ENCODE measurements at places on chromosomes 4 and X. TPM values are rescaled to one million over a fixed set of nuclear protein-coding genes. Genes with fewer than 3 reads are reported as not detected.

TXK gene
- total RNA-seq: 0.14 TPM

MGAT4D gene
- total RNA-seq: not detected

GPRIN3 gene
- 1.2 TPM for total RNA-seq

CDKL5 gene
- total RNA-seq: 4.5 TPM

XK gene
- total RNA-seq: 0.43 TPM

HSFX3 gene
- total RNA-seq: not detected

USP17L13 gene
- total RNA-seq: not detected

CYP4V2 gene
- total RNA-seq: 2.9 TPM

SYP gene
- total RNA-seq: 3.2 TPM

PRR32 gene
- total RNA-seq: not detected

GAGE1 gene
- total RNA-seq: not detected

EXOC1L gene
- total RNA-seq: not detected

CSAG1 gene
- total RNA-seq: 0.53 TPM

MID1 gene
- total RNA-seq: 36.1 TPM

FAT1 gene
- total RNA-seq: 190 TPM

FRG2 gene
- 0.07 TPM for total RNA-seq

SYTL4 gene
- 2.3 TPM for total RNA-seq

TRIM75 gene
- not detected for total RNA-seq

CRMP1 gene
- 5.3 TPM for total RNA-seq

TRAM1L1 gene
- total RNA-seq: 0.50 TPM

OSTC gene
- 86.7 TPM for total RNA-seq

RPA4 gene
- total RNA-seq: 0.14 TPM

AKAP17A gene
- 40.5 TPM for total RNA-seq

SMIM10L2A gene
- total RNA-seq: 0.22 TPM

SORCS2 gene
- total RNA-seq: 5.8 TPM

SPATA18 gene
- 4.6 TPM for total RNA-seq

APBB2 gene
- total RNA-seq: 14.3 TPM

HCCS gene
- total RNA-seq: 56.5 TPM

NAT8L gene
- total RNA-seq: 12.5 TPM

PWWP3B gene
- total RNA-seq: not detected

GYPE gene
- not detected for total RNA-seq

ZMAT1 gene
- total RNA-seq: not detected

RASL11B gene
- total RNA-seq: 0.13 TPM

FAM47A gene
- total RNA-seq: not detected

ACE2 gene
- not detected for total RNA-seq

ZCCHC18 gene
- 0.02 TPM for total RNA-seq

Measured in A549 treated with dexamethasone at 1 μM for 4 hours (cell line).